ENCODE measurements at places on chromosomes 1 and 21.

DNA sequence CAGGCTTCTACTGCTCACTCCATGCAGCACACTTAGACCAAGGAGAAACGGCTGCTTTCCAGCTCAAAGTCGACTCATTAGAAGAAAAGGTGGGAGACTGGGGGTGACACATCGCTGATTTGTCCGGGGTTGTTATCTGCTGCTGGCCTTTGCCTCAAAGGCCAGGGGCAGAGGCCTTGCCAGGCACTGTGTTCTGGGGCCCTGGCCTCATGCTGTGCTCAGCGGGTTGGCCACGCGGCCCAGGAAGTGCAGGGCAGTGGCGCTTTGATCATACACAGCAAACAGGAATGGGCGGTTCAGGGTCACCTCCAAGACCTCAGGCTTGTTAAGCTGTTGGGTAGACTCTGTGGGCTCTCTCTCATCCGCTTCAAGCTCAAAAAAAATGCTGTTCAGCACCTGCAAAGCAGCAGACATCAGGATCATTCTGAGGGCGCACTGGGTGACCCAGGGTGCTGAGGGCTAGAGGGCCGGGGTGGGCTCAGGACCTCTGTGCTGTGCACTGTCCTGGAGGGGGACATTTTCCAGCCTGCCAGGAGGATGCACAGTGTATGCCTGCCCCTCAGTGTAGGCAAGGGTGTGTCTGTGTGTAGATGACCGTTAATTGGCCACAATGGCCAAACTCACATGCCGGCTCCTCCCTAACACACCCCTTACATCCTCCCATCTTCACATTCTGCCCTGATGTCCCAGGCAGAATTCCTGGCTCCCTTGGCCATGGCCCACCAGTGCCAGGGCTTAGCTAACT lies 10.8 kb downstream of the AGT start:
- DNase-seq: no peak
- H3K36me3 ChIP-seq: no peaks in the 10 kb centered on the region
- no peaks in the 10 kb centered on the region for H3K4me1 ChIP-seq
- no peak overlapping the region for H3K27ac ChIP-seq
- no peak overlapping the region for H3K4me3 ChIP-seq

DNA sequence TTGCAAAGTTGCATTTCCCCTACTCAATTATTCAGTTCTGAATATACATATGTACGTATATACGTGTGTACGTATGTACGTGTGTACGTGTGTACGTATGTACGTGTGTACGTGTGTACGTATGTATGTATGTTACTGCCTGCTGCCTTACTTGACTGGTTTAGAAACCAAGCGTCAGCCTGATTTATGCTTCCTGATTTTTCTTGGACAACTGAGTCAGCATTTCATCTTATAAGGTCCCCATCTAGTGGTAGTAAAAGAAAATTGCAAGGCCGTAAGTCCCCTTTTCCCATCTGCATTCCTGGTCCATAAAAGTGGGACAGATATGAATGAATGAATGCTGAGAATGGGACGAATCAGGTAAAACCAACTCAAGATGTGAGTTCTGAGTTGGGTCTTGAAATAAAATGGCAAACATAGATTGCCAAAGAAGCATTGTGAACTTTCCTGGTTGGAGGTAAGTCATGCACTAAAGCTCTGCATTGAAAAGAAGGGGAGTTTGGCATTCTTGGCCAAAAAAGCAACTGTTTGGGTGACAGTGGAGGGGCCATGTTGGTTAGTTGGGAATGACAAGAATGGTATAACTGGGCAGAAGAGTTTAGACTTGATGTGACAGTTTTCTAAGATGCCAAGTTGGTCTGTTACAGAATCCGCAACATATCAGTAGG lies 76.4 kb upstream of the DNAH14 start:
- H3K27me3 ChIP-seq: no peaks in the 10 kb centered on the region
- no peaks in the 10 kb centered on the region for H3K4me1 ChIP-seq
- DNase-seq: no peak
- H3K36me3 ChIP-seq: no peaks in the 10 kb centered on the region
- H3K4me3 ChIP-seq: no peak overlapping the region

DNA sequence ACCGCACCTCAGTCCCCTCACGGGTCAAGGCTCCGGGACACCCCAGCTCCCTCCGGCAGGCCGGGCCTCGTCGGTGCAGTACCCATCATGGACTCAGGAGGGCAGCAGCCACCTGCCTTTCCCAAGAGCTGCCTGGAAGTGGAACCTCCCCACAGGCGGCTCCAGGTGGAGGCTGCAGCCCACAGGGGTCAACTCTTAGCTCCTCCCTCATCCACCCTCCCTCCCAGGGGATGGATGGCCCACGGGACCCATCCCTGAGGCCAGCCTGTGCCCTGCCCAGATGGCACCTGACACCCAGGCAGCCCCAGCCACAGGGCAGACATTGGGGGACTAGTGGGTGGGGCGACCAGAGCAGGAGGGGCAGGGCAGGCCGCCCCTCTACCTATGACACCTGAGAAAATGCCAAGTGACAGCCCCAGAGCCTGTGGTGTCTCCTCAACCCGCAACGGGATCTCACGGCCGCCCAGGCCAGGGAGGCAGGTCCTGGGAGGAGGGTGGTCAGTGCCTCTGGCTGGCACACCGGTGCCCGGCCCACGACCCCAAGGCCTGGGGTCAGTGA lies 1.2 kb upstream of the ARHGEF16 start:
- no peak overlapping the region for H3K27ac ChIP-seq
- no peak overlapping the region for H3K4me3 ChIP-seq
- peaks cover 13% of the 10 kb centered on the region for H3K4me1 ChIP-seq
- peaks cover 3% of the 10 kb centered on the region for H3K36me3 ChIP-seq
- H3K27me3 ChIP-seq: peaks cover 8% of the 10 kb centered on the region

DNA sequence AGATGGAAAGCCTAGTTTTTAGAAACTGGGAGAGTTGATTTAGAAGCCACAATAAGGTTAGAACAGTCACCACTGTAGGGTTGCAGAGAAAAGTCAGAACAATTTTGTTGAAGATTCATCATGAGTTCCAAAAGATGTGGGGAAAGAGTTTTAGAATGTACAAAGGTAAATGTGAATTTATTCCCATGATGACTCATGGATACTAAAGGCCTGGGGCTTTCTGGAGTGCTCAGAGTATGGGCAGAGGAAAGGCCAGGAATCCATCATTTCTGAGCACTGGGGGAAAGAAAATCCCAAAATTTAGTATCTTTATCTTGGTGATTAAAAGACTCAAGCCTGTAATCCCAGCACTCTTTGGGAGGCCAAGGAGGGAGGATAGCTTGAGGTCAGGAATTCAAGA lies 17.8 kb downstream of the YBX1 start:
- no peaks in the 10 kb centered on the region for H3K27me3 ChIP-seq
- H3K36me3 ChIP-seq: peaks cover 97% of the 10 kb centered on the region
- no peak overlapping the region for H3K4me3 ChIP-seq
- no peaks in the 10 kb centered on the region for H3K4me1 ChIP-seq

- no peak for DNase-seq
- H3K36me3 ChIP-seq: no peaks in the 10 kb centered on the region
- H3K4me3 ChIP-seq: no peak overlapping the region
- H3K27me3 ChIP-seq: no peaks in the 10 kb centered on the region
- no peak overlapping the region for H3K27ac ChIP-seq
- peaks cover 19% of the 10 kb centered on the region for H3K4me1 ChIP-seq
Observed at GRCh38 chr1:94101613-94102525, 19.1 kb downstream of the ABCA4 start.

GRCh38 chr1:99397029-99397428 lies 132.7 kb downstream of the PLPPR4 start:
- DNase-seq: no peak
- H3K27ac ChIP-seq: no peak overlapping the region
- H3K27me3 ChIP-seq: no peaks in the 10 kb centered on the region

DNA sequence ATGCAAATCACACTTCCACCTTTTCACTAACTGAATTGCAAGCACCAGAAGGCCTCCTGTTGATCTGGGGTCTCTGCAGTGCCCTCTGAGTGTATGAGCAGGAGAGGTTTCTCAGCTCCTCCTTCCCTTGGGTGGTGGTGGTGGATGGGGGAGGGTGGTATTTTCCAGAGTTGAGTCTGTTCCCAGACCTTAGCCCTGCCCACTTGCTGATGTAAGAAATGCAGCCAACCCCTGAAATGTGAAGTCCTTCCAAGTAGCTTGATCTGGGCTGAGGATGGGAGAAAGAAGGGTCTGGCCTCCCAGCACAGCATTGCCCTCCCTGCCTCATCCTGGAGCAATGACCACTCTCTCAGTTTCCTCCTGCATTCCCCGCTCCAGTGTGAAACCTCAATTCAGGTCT lies 6.3 kb upstream of the FOXD2 start:
- peaks cover 67% of the 10 kb centered on the region for H3K27me3 ChIP-seq
- peak; percentile 89 for DNase-seq
- H3K4me1 ChIP-seq: peaks cover 8% of the 10 kb centered on the region
- H3K4me3 ChIP-seq: no peak overlapping the region
- H3K36me3 ChIP-seq: no peaks in the 10 kb centered on the region
- H3K27ac ChIP-seq: no peak overlapping the region

All from endodermal cell (in vitro differentiated cells).